ENCODE measurements at places on chromosomes 12 and 14.
A peak's percentile ranks its signal among the peaks of the same experiment; 100 is the strongest.

GRCh38 chr12:131276501-131277185 lies 322.9 kb downstream of the ADGRD1 start:
- DNase-seq, result no peak

DNA sequence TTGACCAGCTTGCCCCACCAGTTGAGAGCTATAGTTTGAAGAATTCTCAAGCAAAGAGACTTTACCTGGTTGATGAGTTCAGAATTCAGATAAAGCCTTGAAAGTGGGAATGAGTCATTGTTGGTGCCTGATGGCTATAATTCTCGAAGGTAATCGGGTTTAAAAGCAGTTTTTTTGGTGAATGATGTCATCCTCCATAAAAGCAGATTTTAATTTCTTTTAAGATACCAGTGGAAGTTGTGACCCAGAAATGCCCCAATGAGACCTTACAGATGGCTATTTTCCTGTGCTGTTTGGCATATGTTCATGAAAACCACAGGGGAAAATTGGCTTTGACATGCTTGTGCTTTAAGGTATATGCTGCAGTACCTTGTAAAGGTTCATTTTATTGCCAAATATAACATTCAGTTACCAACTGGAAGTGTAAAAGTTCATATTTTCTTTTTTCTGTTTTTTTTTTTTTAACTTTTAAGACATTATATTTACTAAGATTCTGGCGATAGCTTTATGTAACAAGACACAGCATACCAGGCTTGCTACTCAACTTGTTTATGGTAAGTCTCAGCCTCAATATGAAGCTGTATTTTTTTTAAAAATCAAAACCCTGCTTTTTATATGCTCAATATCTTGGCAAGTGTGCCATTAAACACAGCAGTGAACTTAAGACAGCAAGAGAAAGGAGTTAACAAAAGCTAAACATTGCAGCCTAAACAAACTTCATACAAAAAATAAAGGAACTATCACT lies 119.3 kb downstream of the LMNTD1 start:
- no peak for DNase-seq

GRCh38 chr12:94832780-94833681 lies 170.5 kb downstream of the NDUFA12 start:
- peak; percentile 80 for DNase-seq

- DNase-seq, result no peak
These were observed 88.2 kb upstream of the SLC38A2 start for GRCh38 chr12:46460682-46461210.

DNA sequence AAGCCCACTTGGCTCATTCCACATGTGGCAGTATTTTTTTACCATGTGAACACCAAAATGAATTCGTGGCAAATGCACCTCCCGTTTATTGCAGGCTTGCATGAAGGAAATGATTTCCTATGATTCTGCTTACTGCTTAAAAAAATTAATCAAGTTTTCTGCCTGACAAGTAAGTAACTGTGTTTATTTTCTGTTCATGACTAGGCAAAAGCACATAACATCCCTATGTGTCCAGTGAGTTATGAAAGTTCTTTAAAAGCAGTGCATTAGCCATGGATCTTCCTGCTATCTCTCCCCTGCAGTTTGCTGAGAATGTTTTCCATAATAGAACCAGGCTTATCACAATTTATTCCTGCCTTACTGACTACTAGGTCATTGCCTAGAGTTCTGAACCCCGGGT lies 20.4 kb downstream of the GPR65 start:
- no peak for DNase-seq

DNA sequence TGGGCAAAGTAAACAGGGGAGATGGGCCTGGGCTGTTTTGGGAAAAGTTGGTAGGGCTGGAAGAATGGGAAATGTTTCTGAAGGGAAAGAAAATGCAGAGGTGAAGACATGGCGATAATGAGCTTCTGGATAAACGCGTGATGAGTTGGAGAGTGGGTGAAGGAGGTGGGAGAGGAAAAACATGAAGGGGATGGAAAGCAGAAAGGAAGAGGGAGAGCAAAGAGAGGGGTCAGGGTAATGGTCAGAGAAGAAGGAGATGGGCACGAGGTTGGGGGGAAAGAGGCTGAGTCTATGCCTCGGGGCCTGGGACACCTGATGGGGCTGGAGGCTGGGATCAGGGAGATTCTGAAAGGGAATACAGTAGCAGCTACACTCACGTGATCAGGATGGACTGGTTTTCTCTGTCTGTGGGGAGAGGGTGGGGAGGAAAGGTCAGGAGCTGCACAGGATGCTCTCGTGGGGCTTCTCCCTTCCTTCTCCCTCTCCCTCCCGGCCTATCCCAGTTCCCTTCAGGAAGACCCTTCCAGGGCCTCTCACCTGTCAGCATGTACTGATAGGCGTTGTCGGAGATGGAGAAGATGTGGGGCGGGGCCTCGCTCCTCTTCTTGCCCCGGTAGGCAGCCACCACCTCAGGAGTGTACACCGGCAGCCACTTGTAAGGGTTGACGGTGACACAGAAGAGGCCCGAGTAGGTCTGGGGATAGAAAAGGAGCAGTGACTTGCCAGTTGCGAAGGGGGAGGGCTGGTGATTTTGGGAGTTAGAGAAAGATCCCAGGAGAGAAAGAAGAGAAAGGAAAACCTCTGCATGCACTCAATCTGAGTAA lies 3.1 kb downstream of the MYH7 start:
- no peak for DNase-seq

DNA sequence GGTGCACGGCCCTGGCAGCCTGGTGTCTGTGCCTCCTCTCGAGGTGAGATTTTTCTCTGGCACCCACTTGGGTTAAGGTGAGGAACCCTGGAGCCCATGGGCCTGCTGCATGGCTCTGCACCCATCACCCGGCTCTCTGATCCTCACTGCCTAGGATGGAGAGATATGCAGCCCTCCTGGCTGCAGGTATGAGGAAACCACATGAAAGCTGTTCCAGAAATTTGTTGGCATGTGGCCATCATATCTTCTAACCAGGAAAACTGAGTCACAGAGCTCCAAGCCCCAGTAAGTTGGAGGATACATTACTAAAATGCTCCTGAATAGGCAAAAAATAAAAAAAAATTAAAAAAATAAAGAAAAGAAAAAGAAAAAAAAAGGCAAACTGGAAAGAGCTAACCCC lies 39.3 kb upstream of the DDX11 start:
- DNase-seq, result no peak

GRCh38 chr12:93824514-93825500 lies 147.6 kb downstream of the CRADD start:
- DNase-seq, result no peak

DNA sequence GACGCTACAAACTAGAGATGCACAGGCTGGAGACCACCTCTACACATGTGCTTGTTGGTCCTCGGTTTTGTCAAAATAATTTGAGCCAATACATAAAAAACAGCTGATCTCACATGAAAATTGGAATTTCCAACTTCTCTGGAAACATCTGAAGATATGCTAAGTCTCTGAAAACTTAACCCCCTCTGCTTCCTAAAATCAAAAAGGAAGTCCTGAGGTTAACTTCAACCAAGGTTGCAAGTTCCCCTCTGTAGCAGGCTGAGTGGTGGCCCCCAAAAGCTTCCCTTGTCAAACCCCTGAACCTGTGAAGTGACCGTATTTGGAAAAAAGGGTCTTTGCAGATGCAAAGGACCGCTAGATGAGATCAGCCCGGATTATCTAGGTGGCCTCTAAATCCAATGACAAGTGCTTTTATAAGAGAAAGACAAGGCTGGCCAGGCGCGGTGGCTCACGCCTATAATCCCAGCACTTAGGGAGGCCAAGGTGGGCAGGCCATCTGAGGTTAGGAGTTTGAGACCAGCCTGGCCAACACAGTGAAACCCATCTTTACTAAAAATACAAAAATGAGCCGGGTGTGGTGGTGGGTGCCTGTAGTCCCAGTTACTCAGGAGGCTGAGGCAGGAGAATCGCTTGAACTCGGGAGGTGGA lies 32.0 kb upstream of the VPS37B start:
- no peak for DNase-seq

DNA sequence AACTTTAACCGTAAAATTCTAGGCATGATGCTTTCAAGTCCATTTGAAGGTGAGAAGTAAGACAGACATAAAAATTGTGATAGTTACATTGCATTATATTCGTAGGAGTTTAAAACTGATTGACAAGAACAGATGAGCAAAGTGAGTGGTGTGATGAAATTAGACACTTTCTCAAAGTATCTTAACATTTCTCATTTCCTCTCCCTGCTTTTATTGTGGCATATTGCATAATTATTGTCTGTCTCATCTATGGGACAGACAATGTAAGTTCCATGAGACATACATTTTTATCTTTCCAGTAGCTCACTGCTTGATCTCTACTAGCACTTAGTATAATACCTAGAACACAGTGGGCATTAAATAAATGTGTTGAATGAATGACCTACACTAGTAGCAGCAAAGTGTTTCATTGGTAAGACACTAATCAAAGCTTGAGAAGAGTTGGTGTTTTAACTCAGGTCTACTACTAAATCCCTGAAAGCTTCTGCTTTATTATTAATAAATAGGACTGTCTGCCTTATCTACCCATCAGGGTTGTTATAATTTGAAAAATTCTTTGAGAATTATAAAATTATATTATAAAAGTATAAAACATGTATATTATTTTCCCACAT lies 19.0 kb downstream of the A2M start:
- DNase-seq, result no peak

Measured in HAP-1 (cell line).